NCI-H2081 treated with DMSO at 0.1 percent for 48 hours (cell line): ENCODE measurements at places on chromosomes 3 and 15.

DNA sequence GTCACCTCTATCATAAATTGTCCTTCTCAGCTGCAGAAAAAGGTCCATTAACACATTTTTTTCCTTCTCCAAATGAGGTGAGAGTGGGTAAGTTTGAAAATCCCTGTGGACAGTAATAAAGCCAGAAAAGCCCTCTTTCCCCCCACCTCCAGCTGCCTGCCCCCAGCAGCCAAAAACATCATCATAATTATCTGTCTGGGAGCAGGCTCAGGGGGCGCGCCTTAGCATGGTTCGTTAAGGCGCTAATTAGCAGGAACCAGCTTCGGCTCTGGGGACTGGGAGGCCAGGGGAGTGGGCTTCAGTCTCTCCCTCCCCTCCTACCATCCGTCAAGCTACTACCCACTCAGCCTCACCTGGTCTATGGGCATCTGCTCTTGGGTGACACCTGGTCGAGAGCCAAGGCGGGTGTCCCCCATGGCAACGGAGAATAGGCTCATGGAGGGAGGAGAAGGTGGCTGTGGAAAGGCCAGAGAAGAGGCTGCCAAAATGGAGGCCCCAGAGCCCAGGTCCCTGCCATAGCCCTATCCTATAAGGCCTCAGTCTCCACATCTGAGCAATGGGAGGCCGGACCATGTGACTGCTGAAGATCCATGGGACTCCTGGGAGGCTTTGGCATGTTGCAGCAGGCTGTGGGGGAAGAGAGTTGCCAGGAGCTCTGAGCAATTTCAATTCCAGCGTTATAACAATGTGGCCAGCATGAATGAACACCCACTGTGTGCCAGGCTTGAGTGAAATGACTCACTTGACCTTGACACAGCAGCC is 140.1 kb upstream of the LINGO1 start:
- no peak for DNase-seq

GRCh38 chr3:101902041-101902440 is 52.7 kb downstream of the NFKBIZ start:
- DNase-seq = no peak

DNA sequence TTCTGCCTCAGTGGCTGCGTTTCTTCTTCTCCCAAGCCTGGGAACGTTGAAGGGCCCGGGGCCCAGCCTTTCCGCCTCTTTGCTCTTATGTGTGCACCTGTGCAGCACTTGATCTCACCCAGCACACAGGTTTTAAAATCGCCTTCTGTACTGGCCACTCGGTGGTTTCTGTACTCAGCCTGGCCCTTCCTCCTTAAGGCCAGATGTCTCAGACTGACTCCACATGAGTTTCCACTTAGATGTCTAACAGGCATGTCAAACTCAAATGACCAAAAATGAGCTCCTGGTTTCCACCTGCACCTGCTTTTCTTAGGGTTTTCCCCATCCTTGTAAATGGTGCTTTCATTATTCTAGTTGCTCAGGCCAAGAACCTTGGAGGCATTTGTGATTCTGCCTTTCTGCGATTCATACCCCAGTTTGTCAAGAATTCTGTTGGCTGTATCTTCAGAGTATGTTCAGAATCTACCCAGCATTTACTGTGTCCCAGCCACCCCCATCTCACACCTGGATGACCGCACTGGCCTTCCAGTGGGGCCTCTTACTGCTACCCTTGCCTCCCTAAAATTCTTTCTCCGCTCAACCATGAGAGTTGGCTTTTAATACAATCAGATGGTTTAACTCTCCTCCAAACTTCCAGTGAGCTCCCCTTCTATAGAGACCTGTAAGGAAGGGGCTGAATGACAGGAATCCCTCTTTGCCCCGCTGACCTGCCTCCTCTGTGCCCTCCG is 2.2 kb upstream of the TRAK1 start:
- DNase-seq = no peak

DNA sequence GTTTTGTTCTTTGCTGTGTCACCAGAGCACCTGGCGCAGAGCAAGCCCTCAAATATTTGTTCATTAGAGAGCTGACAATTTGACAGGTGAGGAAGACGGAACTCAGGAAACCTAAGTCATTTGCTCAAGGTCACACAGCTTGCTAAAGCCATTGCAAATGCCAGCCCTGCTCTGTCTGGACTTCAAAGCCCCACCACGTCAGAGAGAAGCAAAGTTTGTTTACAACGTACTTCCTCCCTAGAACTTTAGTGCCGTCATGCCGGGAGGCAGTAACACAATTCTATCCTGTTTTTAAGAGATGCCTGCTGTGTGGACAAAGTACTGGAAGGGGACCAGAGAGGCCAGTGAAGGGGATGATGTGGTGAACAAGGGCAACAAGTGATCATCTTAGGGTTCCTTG is 216.6 kb upstream of the PRICKLE2 start:
- no peak for DNase-seq

GRCh38 chr3:133525435-133525834 is 48.1 kb upstream of the CDV3 start:
- no peak for DNase-seq

- DNase-seq = no peak
Measured at GRCh38 chr3:17831366-17831765, 88.9 kb upstream of the TBC1D5 start.

DNA sequence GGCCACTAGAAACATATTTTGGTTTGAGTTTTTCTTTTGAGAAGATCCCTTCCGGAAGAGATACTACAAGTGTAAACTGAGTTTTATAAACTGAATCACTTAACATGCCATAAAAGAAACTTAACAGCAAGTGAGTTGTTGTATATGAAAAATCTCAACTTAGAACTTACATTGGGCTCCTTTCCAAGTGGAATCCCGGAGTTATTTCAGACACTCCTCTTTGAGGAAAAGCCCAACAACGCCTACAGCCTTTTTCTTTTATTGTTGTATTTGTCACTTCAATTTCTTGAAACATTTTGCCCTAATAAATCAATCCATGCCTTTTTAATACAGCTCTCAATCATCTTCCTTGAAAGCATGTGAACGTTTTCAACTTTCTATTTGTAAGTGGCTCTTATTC is 137.3 kb downstream of the FEZF2 start:
- DNase-seq = no peak

- DNase-seq = no peak
Measured at GRCh38 chr15:70440416-70441138, 322.8 kb downstream of the UACA start.

- DNase-seq = no peak
Measured at GRCh38 chr3:76643623-76644304, 396.1 kb upstream of the ROBO2 start.

DNA sequence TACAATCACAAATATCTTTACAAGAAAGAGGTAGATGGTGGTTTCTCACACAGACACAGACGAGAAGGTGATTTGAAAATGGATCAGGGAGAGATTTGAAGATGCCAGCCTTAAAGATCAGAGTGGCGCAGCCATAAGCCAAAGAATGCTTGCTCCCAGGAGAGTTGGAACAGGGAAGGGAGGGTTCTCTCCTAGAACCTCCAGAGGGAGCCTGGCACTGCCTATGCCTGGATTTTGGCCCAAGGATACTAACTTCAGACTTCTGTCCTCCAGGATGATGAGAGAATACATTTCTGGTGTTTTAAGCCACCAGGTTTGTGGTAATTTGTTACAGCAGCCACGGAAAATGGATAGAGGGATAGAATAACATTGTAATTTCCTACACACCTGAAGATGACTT is 279.1 kb downstream of the FAM43A start:
- no peak for DNase-seq

- no peak for DNase-seq
Measured at GRCh38 chr15:89194608-89195007, 26.8 kb downstream of the RLBP1 start.

DNA sequence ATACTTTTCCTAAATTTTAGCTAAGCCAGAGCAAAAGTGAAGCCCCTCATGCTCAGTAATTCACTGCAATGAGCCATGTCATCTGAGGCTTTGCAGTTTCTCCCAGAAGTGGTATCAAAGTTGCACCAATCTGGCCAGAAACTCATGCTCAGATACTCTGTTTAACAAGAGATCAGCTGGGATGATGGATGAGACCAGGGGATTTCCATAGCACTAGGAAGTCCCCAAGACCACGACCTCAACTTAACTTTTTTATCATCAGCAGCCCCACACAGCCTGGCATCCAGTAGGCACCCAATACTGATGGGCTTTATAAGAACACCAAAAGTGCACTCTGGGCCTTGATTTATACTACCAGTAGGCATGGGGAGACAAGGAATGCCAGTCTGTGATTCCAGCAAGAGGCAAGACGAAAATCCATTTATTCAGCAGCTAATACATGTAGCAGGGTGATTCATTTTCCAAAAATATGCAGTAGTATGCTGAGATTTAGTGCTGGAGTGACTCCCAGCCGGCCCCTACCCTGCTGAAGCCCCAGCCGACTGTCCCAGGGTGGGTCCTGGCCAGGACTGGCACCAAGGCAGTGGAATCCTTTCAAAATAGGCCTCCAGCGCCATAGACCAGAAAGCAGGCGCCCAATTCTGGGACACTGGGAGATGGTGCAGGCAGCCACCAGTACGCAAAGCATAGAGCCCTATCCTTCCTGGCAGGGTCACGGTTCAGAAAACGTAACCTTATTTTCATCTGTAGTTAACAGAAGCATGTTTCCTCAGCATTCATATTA is 612 bp upstream of the LDHAL6B start:
- no peak for DNase-seq

- DNase-seq = no peak
Measured at GRCh38 chr15:66066481-66066880, 187.1 kb downstream of the MEGF11 start.

DNA sequence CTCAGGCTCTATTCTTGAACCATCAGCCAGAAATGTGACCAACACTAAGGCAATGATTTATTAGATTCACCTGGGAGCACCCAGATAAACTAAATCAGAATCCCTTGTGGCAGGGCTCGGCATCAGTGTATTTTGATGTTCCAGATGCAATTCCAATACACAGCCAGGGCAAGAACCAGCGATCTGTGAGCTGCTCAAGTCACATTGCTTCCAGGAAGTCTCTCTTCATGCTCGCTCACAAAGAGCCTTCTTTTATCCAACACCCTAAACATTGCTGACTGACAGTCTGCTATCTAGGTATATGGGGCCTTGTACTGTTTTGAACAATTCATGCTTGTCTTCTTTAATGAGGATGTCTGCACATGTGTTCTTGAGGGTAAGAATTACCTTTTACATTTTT is 40.9 kb upstream of the GOLGA8J start:
- DNase-seq = no peak

DNA sequence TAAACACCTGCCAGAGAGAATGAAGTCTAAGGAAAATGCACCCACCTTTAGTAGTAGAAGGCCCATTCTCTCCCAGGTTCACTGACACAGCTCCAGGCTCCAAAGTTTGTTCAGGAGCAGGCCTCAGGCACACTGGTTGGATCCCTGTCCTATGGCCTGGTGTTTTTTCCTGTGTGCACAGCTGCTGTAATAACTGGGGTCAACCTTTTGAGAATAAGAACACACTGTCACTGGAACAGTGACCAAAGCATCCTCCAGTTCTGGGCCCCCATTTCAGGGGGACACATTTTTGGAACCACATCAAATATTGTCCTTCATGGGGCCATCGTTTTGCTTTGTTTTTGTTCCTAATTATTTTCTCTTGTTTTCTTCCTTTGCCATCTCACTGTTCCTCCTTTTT is 95.8 kb downstream of the ARNT2 start:
- DNase-seq = no peak

- DNase-seq = no peak
Measured at GRCh38 chr15:48871542-48871941, 6.4 kb upstream of the EID1 start.

DNA sequence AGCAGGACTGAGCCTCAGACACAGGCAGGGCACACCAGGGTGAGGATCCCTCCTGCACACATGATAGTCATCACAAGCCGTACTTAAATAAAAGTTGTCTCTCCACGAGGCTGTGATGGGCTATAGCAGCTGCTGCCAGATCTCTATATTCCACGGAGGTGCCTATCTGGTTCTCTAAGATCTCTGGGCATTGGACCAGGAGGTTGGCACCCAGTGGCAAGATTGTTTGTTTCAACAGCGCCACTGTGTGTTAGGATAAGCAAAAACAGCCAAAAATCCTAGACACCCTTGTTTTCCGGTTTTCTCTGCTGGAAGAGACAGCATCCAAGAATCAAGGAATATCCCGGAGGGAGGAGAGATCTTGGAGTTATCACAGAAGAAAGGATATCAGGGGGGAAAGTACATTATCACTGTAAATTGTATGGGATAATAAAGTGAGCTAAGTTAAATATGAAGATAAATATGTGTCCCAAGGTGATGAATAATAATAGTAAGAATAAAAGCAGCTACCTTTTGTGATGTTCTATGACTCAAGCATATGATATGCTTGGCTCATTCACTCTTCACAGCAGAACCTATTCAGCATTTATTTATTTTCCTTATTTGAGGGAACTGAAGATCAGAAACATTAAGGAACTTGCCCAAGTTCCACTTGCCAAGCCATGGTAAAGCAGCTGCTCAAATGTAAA is 90.6 kb upstream of the AKAP13 start:
- peak; percentile 12 for DNase-seq

DNA sequence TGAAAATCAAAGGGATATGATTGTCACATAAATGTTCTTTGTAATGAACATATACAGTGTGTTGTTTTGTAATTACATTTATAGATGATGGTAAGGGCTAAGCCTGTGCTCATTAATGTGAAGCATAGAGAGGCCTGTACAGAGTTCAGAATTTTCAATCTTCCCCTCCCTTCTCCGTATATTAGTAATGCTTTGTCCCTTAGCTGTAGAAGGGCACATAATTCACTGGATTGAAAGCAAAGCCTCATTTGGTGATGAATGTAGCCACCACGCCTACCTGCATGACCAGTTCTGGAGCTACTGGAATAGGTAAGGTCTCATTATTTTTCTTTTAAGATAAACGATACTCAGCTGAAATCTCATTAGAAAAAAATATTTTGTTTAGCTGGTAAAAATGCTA is 130.2 kb downstream of the CDIN1 start:
- DNase-seq = no peak

GRCh38 chr15:60004846-60005351 is 788 bp downstream of the FOXB1 start:
- DNase-seq = no peak

DNA sequence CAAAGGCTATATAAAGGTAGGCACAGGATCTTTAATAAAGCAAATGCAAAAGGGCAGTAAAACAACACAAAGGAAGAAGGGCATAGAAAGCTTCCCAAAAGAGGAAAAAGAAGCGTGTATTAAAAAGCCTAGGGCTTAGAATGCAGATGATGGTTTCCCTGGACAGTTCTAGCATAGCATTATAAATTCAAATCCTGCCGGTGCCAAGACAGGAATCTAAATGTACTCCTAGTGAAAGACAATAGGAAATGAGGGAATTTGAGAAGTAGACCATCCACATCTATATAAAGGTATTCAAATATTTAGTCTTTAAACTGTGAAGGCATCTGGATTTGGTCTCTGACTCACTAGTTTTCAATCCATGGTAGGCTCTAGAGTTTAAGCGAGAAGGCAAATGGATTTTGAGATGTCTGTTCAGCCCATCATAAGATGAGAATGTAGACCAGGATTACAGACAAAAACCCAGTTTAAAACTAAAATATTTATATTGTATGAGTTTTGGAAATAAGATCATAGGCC is 431.8 kb downstream of the TBL1XR1 start:
- DNase-seq = no peak

GRCh38 chr3:46410669-46411068 is 3.6 kb downstream of the CCRL2 start:
- no peak for DNase-seq
